ENCODE measurements at places on chromosomes 6 and 20.
A peak's percentile ranks its signal among the peaks of the same experiment; 100 is the strongest.

GRCh38 chr6:46638650-46639049 lies 14.0 kb downstream of the CYP39A1 start:
- H3K27ac ChIP-seq, result no peak overlapping the region
- peaks cover 12% of the 10 kb centered on the region for H3K4me1 ChIP-seq
- peaks cover 15% of the 10 kb centered on the region for H3K36me3 ChIP-seq
- peaks cover 2% of the 10 kb centered on the region for H3K27me3 ChIP-seq
- no peak overlapping the region for H3K4me3 ChIP-seq
- no peak for DNase-seq

GRCh38 chr20:4029505-4030467 lies 14.4 kb upstream of the RNF24 start:
- peaks cover 14% of the 10 kb centered on the region for H3K27me3 ChIP-seq
- peaks cover under 1% of the 10 kb centered on the region for H3K36me3 ChIP-seq
- peak overlapping the region; percentile 34 for H3K27ac ChIP-seq

- no peak for DNase-seq
- H3K27ac ChIP-seq, result no peak overlapping the region
- peaks cover 14% of the 10 kb centered on the region for H3K27me3 ChIP-seq
- no peaks in the 10 kb centered on the region for H3K4me1 ChIP-seq
- peaks cover 12% of the 10 kb centered on the region for H3K36me3 ChIP-seq
Measured at GRCh38 chr6:168042426-168043192, 36.4 kb downstream of the FRMD1 start.

DNA sequence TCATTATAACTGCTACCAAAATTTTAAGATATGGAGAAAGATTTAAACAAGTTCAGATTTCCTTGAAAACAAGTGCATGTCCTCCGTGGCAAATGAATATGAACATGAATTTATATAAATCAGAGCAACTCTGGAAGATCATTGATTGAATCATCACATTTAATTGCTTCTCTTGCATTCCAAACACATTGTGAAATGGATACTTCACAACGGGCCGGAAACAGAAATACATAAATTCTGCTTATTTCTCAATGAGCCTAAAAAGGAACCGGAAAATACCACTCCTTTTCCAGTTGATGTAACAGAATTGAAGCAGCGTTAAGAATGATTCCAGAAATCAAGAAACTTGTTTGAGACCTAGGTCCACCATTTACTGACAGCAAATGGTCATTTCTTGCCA lies 134.6 kb upstream of the BTN3A2 start:
- H3K36me3 ChIP-seq, result no peaks in the 10 kb centered on the region
- no peak for DNase-seq
- no peak overlapping the region for H3K27ac ChIP-seq
- no peak overlapping the region for H3K4me3 ChIP-seq
- H3K27me3 ChIP-seq, result no peaks in the 10 kb centered on the region
- H3K4me1 ChIP-seq, result peaks cover 42% of the 10 kb centered on the region

DNA sequence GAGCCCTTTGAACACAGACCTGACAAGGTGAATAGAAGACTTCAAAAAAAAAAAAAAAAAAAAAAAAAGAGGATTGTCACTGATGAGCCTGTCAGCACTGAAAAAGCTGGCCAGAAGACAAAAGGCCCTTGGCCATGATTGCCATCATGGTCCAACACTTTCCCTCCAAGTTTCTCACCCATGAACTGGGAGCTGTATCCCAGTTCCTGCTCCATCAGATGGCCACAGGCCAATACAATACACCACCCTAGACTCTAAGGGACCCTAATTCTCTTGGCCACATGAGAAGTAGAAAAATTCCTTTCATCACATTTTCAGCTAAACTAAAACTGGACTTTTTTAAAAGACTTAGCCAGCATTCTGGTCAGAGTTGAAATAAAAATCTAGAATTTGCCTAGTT lies 50.2 kb downstream of the NUDT3 start:
- peaks cover 38% of the 10 kb centered on the region for H3K36me3 ChIP-seq
- no peak overlapping the region for H3K27ac ChIP-seq
- no peak overlapping the region for H3K4me3 ChIP-seq
- H3K4me1 ChIP-seq, result peaks cover 11% of the 10 kb centered on the region
- H3K27me3 ChIP-seq, result peaks cover 3% of the 10 kb centered on the region
- no peak for DNase-seq

DNA sequence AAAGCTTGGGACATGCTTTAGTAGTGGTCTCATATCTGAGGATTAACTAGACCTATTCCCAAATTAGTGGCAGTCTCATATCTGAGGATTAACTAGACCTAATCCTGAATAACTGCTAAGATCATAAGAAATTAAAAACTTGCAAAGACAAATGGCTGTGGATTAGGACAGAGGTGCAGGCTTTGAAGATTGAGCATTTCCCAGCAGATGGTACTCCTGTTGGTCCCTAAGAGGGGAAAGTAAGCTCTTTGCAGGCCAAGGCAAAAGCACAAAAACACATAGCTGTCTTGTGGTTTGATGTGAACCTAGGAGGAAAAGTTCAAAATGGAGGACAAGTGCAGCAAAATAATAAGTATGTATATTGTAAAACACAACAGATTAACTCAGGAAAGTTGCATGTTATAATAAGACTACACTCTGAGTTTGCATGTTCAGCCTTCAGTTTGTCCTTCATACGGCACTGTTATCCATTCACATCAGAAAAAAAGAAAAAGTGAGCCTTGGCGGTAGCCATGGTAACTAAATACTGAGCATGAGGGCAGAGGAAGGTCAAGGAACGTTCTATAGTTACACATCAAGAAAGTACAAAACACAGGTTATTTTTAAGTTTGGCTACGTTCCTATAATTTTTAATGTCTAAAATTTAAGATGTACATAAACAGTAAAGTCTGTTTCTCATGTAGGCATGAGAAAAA lies 62.8 kb downstream of the FILIP1 start:
- no peaks in the 10 kb centered on the region for H3K36me3 ChIP-seq
- no peak overlapping the region for H3K4me3 ChIP-seq
- no peaks in the 10 kb centered on the region for H3K27me3 ChIP-seq
- DNase-seq, result no peak
- H3K27ac ChIP-seq, result no peak overlapping the region

Data from nephron progenitor cell (in vitro differentiated cells).